Activated T-helper 9 cell treated with anti-CD3 and anti-CD28 coated beads, Interleukin-2, amount 50 U/mL, for 16 hours (primary cell): ENCODE measurements at places on chromosomes 16 and 17.

DNA sequence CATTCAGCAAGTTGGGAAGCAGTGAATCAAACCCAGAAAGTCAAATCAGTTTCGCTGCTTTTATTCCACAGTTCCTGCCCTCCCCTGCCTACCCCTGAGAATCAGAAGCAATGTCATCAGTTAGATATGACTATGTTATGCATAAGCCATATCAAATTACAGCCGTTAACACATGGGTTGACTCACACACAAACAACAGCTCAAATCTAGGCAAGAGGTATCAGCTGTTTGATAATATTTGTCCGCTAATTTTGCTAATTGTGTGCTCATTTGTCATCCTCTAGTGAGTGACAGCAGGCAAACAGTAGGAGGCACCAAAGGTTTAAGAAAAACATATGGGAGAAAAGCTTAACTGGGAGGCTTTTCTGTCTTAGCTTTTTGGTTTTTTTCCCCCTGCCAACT lies 327.4 kb upstream of the CCL2 start:
- no peak for DNase-seq

DNA sequence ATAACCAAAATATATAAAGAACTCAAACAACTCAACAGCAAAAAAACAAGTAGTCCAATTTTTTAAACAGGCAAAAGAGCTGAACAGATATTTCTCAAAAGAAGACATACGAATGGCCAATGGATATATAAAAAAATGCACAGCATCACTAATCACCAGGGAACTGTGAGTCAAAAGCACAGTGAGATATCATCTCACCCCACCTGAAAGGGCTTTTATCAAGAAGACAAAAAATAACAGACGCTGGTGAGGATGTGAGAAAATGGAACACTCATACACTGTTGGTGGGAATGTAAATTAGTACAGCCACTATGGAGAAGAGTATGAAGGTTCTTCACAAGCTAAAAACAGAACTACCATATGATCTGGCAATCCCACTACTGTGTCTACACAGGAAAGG lies 7.4 kb downstream of the XYLT1 start:
- no peak for DNase-seq

DNA sequence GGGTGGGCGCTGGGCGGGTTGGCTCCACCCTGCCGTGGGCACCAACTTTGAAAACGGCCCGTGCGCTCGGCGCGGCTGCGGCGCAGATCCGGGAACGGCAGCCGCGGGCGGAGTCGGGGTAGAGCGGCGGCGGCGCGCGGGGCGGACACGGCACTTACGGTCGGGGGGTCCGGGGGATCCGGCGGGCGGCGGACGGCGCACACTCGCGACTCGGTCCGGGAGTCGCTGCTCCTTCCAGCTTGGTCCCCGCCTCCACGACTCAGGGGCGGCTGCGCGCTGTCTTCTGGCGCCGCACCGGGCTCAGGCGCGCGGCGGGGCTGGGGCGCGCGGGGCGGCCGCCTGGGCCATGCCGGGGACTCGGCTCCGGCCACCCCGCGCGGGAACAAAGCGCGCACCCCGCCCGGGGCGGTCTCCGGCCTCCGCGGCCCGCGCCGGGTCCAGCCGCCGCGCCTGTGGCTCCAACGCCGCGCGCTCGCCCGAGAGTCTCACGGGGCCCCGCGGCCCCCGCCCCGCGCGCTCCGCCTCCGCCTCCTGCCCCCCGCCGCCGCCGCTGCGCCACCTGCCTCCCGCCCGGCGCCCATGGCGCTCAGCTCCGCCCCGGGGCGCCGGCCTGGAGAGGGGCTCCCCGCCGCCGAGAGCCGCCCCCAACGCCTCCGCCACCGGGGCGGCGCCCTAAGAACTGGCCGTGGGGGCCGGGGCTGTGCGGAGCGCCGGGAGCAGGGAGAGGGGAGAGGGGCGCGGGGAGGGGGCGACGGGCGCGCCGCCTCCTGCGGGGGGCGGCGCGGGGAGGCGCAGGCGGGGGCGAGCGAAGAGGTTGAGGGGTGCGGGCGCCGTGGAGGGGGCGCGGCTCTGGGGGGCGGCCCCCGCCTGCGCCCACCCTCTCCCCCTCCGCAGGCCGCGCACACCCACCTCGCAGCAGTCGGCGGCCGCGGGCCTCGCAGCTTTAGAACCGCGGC lies 35.9 kb downstream of the CBFA2T3 start:
- DNase-seq = no peak

GRCh38 chr17:33113991-33114370 lies 122.3 kb downstream of the SPACA3 start:
- no peak for DNase-seq

DNA sequence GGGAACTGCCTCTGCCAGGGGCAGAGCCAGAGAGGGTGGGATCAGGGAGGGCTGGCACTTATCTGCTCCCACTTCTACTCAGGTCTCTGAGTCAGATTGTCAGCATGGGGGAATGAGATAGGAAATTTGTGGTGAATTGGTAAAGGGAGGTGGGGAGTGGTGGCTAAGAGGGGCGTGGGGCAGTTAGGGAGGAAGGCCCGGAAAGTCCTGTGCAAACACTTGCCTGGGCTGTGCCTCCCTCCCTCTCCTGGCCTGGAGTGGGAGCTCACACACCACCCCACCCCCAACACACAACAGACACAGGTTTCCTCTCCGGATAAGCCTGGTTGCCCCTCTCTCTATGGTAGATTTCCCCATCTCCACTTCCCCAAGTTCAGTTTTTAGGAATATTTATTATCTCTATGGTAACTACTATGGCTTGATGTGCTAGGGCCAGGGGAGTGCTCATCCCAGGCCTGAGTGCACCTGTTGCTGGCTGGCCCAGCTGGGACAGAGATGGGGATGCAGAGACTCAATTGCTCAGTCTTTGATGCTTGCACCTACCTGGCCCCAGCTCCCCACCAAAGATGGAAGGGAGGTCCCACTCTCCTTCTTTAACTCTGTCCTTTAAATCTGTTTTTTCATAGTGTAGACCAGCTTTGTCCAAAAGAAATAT lies 2.7 kb downstream of the SPNS2 start:
- no peak for DNase-seq

GRCh38 chr17:47281216-47281615 lies 27.6 kb downstream of the ITGB3 start:
- DNase-seq = no peak

DNA sequence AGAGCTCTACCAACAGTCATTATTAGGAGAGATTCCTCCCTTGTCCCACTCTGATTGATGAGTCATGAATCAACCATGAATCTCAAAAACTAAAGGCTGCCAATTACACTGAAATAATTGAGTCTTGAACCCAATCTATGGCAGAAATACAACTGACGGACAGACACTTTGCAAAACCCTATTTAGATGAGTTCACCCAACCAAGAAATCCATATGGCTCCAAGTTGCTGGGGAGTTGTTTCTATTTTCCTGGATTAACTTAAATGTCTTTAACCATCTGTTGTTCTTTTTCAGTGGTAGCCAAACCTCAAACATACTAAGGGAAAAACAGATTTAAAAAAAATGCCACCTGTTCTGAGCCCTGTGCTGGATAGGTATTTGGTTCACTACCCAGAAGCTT lies 151.0 kb downstream of the SHISA9 start:
- DNase-seq = no peak

DNA sequence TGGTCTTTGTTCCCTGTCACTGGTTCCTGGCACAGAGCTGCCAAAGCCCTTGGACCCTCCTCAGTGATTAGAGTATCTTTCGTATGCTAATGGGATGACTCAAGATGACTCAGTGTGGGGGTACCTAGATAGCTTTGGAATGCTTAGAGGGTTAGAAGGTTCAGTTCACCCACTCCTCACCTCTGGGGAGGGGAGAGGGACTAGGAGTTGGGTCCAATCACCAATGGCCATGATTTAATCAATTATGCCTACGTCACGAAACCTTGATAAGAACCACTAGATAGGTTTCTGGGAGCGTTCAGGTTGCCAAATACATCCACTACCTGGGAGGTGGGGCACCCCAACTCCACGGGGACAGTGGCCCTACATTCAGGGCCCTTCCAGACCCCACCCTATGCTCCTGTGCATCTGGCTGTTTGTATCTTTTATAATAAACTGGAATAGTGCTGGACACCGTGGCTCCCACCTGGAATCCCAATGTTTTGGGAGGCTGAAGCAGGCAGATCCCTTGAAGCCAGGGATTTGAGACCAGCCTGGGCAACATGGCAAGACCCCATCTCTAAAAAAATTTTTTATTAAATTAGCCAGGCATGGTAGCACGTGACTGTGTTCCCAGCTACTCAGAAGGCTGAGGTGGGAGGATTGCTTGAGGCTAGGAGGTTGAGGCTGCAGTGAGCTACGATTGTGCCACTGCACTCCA lies 29.2 kb upstream of the LITAF start:
- DNase-seq = no peak

GRCh38 chr17:65529040-65529633 lies 32.3 kb downstream of the AXIN2 start:
- DNase-seq = no peak

DNA sequence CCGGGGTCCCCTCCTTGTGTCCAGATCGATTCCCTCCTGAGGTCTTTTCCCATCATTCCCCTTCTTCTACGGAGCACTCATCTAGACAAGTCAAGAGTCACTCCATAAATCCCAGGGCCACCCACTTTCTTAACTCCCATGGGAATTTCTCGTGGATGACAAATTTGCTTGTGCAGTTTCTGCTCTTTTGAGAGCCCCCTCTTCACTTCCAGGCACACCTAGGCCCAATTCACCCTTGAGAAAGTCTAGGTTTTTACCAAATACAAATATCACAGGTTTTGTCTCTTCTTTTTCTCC lies 522 bp upstream of the POLDIP2 start:
- no peak for DNase-seq

DNA sequence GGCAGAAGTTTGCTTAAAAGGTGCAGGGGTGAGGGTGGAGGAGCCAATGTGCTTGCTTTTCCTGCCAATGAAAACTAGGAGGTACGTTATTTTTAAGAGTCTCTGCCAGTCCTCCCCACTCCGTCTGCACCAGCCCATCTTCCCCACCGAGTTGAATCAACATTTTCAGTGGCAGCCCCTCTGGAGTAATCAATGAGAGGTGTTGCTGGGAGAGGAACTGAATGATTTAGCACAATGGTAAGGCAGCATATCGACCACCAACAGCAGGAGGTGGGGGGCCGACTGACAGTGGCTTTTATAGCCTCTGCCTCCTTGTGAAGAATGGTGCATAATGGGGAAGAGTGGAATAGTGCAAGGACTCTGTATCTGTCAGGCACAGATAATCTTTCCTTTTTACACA lies 1465.0 kb upstream of the GOT2 start:
- no peak for DNase-seq

DNA sequence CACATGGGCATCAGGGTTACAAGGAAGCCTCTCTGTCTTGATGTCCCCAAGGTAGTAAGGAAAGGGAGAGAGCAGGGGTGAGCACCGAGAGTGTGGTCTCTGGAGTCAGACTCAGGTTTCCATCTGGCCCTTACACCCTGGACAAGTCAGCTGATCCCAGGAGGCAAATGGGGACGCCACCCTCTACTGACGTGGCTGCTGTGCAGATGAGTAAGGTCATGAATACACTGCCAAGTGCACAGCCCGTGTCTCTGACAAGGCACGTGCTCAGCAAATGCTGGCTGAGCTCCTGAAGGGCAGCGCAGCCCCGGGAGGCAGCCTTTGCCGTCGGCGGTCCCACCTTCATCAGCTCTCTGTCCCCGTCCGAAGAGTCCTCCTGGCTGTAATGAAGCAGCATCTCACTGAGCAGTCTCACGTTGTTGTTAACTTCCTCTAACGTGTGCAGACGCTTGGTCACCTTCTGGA lies 19.4 kb downstream of the GGA3 start:
- DNase-seq = no peak

DNA sequence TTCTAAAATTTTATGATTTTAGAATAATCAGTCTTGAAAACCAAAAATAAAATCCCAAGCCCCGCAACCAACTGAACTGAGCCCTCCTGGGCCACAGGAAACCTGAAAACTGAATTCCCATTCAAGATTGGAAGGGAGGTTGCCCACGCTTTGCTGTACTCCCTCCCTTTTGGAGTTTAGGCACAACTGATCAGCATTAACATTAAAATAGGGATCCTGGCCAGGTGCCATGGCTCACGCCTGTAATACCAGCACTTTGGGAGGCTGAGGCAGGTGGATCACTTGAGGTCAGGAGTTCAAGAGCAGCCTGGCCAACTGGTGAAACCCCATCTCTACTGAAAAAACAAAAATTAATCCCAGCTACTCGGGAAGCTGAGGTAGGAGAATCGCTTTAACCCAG lies 52.7 kb upstream of the NETO2 start:
- DNase-seq = no peak

DNA sequence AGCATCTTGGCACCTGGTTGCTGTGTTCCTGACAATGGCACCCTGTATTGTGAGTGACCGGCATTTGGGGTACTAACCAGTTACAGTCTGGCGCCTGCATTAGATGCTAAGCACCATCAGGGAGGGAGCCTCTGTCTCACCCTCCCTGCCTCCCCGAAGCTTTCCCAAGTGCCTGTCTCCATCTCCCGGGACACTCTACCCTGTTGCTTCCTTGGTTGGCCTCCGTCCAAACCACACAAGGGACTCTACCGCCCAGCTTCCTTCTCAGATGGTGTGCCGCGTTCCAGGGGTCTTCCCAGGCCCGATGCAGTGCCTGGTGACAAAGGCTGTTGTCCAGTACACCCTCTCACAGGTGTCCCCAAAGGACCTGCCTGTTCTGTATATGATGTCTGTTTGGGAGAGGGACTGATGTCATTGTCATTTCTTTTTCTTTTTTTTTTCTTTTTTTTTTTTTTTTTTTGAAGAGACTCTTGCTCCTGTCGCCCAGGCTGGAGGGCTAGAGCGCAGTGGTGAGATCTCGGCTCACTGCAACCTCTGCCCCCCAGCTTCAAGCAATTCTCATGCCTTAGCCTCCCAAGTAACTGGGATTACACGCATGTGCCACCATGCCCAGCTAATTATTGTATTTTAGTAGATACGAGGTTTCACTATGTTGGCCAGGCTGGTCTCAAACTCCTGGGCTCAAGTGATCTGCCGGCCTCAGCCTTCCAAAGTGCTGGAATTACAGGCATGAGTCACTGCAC lies 6.7 kb downstream of the SNN start:
- DNase-seq = no peak

- DNase-seq = no peak
These were observed 40.6 kb upstream of the XYLT1 start for GRCh38 chr16:17511340-17511739.

DNA sequence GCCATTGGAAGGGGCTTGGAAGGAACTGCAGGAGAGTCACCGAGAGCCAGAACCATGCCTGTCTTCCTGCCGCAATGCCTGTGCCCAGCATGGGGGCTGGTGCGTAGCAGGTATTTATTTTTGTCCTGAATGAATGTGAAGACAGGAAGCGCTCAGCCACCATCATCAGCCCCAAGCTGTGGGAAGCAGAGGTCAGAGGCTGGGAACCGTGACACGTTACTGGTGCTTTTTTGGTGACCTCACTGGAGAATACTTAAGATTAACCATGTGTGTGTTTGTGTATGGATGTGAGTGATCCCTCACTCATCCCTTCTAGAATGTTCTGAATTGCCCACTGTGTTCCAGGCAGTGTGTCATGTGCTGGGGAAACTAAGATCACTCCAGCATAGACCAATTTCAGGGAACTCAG lies 343.8 kb downstream of the SNX29 start:
- no peak for DNase-seq

DNA sequence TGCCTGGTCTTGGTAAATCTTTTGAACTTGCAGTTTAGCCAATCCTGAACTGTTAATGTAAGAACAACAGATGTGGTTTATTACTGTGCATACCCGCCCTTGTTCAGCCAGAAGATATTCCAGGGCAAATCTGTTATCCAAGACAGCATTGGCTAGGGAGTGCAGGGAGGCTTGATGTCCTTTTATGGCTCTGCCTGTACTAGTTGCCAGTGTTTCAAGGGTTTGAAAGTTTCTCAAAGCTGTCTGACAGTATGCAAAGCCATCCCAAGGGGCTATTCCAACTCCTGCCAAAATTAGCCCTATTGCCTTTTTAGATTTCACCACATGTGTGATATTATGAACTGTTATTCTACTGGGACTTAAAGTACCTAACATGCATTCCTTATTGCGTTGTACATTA lies 30.1 kb downstream of the LCMT1 start:
- DNase-seq = no peak
